ENCODE measurements at places on chromosomes 2 and 18.

GRCh38 chr2:15666861-15667808 is 75.5 kb downstream of the DDX1 start:
- DNase-seq = no peak

- no peak for DNase-seq
Observed at GRCh38 chr2:172709566-172710291, 25.9 kb upstream of the RAPGEF4 start.

- no peak for DNase-seq
Observed at GRCh38 chr2:77294474-77294873, 227.7 kb downstream of the LRRTM4 start.

- DNase-seq = no peak
Observed at GRCh38 chr2:140597836-140598235, 1533.0 kb downstream of the LRP1B start.

- no peak for DNase-seq
Observed at GRCh38 chr18:76231402-76231801, 263.6 kb downstream of the ZNF516 start.

All from EH (cell line).